ENCODE measurements at places on chromosomes 13 and 19.

DNA sequence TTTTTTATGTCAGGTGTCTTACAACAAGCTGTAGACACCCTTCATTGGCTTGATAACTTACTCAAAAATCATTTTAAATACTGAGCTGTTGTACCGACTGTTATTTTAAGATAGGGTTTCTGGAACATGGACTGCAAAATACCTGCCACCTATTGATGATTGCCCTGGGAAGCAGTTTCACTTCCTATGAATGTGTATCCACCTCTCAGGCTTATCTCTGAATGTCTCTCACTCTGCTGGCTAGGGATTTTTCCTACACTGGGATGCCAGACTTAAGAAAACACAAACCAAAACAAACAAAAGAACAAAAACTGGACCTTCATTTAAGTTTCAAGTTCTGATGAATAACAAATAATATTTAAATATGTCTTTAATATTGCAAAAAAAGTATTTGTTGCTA is 663.7 kb downstream of the EFNB2 start:
- no peak for DNase-seq

DNA sequence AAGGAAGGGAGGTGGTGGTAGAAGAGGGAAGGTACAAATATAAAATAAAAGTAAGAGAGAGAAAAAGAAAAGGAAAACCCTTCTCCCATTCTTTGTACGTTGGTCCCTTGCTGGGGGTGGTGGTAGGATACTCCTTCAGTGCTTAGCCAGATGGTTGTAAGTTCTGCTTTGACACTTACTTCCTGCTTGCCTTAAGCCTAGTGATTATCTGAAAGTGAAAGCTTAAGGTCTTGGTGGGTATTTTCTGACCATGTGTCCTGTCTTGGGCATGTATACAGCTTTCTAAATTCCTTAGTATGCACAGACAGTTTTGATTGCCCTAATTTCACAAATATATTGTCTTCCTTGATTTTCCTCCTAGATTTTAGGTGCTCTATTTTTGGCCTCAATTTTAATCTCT is 314.8 kb downstream of the PCDH17 start:
- DNase-seq = no peak

DNA sequence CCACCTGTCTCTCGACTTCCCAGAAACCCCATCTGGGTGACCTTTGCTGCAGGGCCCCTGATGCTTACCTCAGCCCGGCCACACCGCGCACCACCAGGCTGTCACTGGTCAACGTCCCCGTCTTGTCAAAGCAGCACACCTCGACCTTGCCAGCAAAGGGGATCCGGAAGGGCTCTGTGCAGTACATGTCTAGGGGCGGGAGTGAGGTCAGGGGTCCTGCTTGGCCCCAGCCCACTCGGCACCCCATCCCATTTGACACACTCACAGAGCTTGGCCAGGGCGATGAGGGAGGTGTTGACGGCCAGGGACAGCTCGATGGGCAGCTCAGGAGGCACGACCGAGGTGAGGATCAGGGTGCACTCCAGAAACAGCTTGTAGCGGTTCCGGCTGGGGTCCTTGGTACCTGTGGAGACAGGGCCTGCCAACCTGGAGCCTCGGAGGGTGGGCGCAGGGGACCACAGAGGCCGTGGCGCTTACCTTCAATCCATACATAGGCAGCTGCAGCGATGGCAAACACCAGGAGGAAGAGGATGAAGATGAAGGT is 8.4 kb downstream of the ATP13A1 start:
- DNase-seq = no peak

DNA sequence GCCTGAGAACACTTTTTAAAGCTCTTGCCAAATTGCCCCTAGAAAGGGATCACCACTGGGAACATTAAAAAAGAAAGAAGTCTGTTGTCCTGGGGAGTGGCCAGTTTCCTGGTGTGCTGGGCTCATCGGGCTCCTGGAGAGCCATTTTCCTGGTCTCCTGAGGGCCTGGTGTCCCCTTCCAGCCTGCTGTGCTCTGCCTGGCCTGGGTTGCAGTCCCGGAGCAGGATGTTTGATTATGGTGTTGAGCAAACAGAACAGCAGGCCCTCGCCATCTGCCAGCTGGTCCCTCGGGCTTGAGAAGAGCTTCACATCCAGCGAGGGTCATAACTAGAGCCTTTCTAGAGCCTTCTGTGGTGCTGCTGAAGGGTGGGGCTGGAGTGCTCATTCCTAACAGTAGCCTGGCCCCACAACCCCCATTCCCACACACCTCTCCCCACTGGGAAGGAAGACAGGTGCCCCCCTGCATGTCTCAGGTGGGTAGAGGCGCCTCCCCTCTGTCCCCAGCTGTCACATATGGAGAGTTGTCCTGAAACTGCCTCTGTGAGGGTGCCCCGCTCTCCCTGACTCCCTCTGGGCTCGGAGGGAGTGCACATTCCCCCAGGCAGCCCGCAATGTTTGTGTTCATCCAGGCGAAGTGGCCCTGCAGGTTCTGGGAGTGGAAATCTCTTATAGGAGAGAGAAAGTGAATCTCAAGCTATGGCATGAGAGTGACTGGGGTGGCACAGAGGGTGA is 151.1 kb downstream of the SIPA1L3 start:
- DNase-seq = no peak

DNA sequence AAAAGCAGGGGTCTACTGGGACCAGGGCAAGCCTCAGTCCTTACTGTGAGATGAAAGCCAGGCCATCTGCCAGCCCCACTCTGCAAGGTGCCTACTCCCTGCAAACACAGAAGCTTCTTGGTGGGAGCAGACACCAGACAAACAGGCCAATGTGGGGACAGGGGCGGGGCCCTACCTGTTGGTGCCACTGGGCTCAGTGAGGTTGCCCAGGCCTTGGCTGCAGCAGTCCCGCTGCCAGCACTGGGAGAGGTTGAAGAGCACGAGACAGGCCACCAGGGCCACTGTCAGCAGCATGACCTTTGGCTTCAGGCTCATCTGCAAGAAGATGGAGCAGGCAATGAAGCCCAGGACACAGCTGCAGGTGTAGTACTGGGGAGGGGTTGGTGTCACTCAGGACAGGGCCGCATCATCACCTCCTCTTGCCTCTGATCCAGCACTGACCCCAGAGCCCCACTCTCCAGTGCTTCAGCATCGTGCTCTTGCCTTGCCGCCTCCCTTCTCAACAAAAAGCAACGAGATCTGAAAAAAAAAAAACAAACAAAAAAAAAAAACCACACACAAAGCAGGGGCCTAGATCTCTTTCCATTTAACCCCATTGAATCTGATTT is 72.6 kb downstream of the NBEA start:
- DNase-seq = no peak

All from NCI-H1436 treated with DMSO at 0.1 percent for 48 hours (cell line).